NCI-H524 treated with DMSO at 0.1 percent for 48 hours (cell line): ENCODE measurements at places on chromosomes 3 and 15.

GRCh38 chr3:197028728-197029510 lies 698 bp downstream of the MELTF start:
- DNase-seq, result no peak

DNA sequence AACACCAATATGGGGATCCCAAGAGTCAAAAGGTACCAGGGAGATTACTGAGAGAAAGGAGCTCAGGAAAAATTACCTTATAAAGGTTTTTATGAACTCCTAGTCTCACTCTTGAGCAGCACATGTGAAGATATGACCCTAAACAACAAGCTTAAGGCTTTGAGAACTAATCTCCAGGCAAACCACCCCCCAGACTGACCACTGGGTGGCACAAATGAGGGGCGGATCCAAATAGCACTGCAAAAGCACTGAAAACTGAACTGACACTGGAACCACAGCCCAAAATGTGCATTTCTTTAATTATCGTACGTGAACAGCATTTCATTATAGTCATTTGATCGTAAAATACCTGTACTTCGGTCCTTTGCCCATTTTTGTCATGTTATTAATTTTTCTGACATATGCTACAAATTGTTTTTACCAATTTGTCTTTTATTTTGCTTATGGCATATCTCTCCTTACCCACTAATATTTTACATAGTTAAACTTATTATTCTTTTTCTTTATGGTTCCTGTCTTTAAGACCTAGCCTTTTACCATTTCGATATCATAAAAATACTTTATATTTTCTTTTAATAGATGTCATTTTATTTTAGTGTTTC lies 31.5 kb upstream of the TFDP2 start:
- no peak for DNase-seq

DNA sequence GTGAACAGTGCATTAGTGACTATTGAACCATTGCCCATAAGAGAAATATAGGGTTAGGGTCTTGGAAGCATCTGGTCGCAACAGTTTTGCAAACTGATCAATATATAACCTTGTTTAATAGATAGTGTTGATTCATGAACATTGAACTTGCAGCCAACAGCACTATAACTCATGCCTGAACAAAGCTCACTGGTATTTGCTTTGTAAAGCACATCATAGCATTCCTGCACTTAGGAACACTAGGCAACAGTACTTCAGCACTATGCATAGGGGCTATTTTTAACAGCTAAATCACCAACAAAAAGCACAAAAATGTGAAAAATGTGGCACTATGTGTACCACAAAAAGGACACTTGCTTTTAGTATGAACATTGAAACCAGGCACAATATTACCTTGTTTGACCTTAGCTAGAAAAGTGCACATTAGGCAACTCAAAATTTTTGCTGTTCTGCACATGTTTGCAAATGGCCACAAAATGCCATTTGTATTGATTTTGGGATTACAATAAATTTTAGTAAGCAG lies 68.0 kb downstream of the OXNAD1 start:
- no peak for DNase-seq

DNA sequence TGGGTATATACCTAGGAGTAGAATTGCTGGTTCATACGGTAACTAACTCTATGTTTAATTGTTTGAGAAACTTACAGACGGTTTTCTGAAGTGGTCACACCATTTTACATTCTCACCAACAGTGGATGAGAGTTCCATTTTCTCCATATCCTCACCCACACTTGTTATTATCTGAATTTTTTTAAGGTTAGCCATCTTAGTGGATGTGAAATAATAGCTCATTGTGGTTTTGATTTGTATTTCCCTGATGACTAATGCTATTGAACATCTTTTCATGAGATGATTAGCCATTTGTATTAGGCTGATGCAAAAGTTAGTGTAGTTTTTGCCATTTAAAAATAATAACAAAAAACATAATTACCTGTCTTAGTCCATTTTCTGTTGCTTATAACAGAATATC lies 18.6 kb downstream of the CSTA start:
- no peak for DNase-seq

DNA sequence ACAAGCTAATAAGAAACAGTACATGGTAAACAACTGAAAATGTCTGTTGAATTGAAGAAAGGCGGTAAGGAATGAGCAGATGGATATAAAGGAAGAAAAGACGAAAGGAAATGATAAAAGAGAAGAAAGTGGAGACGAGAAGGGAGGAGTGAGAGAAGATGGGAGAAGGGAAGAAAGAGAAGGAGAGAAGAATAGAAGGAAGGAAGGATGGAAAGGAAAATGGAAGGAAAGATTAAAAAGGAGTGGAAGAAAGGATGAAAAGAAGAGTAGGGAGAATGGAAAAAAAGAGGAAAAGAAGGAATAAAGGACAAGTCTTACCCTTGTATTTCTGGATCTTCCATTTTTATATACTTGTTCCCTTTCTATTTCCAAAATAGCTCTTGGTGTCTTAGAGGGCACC lies 17.7 kb downstream of the CPNE4 start:
- DNase-seq, result no peak

DNA sequence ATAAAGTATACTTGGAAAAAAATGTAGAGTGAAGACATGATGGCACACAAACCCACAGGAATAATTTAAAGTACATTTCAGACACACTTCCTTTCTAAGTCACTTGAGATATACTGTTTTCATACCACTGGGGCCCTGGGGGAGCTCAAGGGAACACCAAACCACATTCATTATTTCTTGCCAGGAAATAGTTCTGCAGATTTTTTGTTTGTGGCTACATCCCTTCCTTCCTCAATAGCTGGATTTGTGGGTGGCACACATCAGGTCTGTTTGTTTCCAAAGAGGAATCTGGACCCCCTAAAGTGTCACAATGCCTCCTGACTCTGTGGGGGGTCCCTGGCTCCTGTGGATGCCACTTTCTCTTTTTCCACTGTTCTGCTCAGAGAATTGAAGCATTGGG lies 153.5 kb upstream of the COL8A1 start:
- no peak for DNase-seq

DNA sequence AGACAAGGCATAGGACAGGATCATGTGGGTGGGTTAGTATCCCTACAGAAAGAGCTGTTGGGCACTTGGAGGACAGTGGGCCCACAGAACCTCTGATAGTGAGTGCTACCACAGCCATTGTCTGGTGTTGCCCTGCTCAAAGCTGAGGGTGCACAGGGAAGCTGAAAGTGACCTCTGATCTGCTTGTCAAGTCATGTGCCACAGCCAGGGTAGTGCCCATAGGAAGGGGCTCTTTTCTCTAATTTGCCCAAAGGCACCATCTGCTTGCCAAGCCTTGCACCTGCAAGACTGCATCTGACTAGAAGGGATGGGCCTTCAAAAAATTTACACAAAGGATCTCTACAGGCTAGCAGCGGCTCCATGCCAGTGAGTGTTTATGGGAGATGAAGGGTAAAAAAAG lies 87.4 kb upstream of the GSK3B start:
- DNase-seq, result no peak
